ENCODE measurements at places on chromosomes 5 and 9.

DNA sequence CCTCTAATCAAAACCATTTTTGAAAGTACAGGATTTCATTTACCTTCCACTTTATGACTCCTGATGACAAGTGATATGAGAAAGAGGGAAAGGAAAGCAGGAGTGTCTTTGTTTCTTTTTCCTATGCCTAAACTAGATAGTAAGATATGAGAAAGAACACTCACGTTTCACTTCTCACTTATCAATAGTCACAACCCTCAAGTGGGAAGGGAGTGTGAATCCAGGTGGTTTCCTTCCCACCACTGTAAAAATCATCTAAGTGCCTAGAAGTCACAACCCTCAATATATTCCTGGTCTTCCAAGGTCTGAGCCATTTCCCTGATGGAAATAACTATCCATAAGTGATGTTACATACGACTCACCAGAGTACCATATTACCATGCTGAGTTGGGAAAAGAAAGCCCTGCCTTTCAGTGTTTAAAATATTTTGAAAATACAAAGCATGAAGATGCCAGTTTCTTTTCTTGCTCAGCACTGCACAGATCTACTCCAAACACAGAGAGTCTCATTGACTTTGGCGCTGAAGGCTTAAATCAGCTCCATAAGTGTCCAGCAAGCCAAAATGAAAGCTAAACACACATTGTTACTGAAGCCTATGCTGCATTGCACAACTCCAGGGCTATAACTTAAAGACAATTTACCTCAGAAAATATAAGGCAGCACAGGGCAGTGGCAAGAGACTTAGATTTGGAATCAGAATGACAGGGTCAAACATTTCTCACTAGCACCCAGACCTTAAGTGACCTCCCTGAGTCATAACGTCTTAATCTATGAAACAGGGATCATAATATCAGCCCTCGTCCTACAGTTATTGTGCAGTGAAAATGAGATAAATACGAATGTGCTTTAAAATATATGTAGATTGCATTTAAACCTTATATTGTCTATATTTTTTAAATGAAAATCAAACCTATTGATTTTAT, 301.2 kb downstream of the KIAA0825 start:
- DNase-seq: no peak

- peak; percentile 86 for DNase-seq
These were observed 109.1 kb upstream of the PCA3 start for GRCh38 chr9:76655121-76655541.

- DNase-seq: no peak
These were observed 567.2 kb downstream of the CAAP1 start for GRCh38 chr9:26325444-26325829.

DNA sequence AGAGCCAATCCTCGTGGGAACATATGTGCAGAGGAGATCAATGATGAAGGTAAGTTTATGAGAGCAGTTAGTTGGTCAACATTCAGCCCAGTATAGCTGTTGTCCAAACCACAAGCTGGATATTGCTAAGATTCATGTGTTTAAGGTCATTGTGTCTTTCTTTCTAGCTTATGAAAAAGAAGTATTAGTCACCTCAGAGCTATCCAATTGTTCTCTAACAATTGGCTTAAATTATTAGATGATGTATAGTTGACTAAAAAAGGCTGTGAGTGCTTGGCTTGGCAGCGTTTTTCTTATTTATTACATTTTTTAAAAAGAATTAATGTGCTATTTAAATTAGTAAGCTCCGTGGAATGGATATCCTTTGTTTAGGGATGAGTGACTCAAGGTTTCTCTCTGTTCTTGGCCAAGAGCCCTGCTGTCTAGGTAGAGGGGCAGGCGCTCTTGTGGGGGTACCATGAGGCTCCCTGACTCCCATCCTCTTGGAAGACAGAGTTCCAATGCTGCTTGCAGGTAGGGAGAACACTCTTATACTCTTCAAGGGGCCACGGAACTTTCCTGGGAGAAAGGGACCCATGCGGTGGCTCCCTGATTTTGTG, 487.4 kb downstream of the IRX1 start:
- DNase-seq: no peak

DNA sequence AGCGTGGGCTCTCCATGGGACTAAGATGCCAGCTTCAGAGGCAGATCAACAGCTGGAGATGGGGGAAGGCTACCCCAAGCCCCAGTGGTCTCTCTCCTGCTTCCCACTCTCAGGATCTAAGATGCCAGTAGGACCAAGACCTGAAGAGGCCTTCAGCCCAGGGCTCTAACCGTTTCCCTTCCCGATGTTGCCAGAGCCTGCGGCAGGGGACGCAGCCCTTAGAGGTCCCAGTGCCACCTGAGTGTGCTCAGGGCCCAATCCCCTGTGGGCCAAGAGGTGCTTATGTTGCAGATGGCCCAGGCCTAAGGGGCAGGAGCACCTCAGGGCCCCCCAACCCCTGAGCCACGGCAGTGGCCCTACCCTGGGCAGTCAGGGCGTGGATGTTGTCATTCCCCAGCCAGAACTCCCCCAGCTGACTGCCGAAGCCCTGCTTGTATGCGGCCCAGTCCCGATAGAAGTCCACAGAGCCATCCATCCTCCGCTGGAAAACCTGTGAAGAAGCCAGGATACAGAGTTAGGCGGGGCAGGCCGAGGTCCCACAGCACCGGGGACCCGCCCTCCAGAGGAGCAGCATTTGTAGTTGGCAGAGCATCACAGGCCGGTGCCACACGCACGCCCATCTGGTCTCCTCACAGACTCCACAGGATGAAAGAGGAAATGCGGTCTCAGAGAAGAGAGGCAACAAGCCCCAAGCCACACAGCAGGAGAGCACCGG, 5.4 kb downstream of the FCN1 start:
- no peak for DNase-seq
